Activated naive CD4-positive, alpha-beta T cell treated with anti-CD3 and anti-CD28 coated beads, Interleukin-2, amount 10 ng/mL, durations not matched to agents 7 days and 5 days (primary cell): ENCODE measurements at places on chromosomes 1 and 21.

DNA sequence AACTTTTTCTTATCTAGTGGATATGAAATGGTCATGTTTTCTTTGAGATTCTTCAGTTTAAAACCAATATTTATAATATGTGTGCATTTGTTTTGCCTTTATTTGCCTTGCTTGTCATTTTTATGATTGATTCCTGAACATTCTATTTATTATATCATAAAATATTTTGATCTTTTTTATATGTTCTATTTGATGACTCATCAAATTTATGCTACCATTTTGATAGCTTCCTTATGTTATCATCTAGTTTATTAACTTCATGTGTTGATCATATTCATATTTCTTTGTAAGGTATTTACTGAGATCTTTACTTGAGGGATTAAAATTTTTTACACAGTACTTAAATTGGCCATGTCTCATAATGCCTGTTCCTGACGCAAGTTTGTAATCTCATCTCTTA, 1650.0 kb downstream of the AMY1C start:
- DNase-seq = no peak

DNA sequence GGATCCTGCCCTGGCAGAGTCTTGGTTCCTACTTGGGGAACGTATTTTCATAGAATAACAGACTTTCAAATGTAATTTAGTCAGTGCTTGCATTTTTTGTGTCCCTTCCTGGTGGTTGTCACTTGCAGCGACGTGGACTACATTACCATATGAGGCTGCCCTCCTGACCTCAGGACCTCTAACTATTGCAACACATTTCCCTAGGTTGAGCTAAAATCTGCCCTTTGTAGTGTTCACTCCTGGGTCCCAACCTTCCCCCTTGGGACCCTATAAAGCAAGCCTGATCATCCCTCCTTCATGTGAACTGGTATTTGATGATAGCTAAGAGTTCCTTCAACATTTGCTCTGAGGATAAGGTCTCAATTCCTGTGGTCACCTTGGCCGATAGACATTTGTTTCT, 95.6 kb upstream of the CACNA1E start:
- no peak for DNase-seq

DNA sequence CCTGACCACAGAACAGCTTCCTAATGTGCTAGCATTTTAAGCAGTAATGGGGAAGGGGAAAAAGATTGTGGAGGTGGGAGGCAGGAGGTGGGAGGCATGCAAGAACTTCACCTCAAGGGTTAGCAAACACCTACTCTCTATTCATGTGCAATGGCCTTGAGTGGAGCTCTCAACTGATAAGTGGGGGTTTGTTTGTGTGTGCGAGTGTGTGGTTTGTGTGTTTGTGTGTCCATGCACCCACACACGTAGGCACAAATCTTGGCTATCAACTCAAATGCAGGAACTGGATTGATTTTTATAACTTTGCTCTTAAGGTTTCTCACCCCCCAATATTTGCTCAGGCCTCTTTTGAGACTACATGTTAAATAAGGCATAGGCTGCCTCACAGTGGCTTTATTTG, 78.6 kb downstream of the SYT6 start:
- no peak for DNase-seq

DNA sequence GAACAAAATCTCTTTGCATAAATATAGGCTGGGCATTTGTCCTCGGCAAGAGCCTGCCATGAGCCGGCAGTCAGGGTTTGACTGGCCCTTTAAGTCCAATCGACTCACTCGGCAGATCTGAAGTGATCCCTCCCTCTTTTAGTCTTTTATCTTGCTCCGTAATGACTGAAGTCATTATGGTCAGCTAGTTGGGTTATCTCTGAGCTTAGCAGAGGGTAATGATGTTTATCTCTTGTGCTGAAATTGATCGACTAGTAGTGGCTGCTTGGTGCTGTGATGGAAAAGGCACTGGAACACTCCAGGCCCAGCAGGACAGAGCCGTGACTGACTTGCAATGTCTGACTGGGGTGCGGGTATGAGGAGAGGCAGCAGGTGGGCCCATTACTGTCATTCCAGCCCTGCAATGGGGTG, 468 bp upstream of the ABCA4 start:
- DNase-seq = no peak

DNA sequence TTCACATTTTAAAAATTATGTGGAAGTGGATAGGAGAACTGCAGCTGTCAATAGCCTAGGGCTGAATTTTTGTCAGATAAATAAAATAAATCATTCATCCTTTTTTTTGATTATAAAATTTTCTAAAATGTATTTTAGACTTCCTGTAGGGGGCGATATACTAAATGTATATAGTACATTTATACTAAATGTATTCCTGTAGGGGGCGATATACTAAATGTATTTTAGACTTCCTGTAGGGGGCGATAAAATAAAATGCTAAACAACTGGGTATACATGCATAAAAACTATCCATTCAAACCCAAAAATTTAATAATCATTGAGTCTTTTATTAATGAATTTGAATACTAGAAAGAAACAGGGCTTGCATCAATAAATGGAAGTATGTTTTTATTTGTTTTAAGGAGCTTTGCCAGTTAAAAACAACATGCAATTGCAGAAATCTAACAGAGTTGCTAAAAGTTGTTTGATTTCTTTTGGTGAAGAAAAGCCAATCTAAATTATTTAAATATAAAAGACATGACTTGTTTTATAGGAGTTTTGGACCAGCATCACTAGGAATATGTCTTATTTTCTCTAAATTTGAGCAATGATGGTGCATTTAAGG, 31.4 kb downstream of the CLCA1 start:
- DNase-seq = no peak

DNA sequence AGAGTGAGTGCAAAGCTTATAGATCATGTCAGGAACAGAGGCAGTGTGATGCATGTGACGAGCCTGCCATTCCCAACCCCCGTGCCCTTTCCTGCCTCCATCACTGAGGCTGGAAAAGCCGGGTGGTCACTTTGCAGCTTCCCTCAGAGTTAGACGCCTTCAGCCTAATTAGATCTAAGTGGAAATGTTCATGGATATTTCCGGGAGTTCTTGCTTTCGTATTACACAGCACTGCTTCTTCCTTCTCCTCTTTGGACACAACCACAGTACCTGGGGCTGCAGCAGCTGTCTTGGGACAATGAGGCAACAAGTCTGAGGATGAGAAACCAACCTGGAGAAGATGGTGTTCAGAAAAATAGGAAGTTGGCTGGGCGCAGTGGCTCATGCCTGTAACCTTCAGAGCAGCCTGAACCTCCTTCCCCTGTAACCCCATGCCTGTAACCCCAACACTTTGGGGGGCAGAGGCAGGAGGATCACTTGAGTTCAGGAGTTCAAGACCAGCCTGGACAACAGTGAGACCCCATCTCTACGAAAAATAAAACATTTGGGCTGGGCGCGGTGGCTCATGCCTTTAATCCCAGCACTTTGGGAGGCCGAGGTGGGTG, 24.5 kb downstream of the SERINC2 start:
- DNase-seq = no peak

GRCh38 chr1:78699813-78700212, 50.2 kb downstream of the IFI44 start:
- no peak for DNase-seq

- no peak for DNase-seq
Observed at GRCh38 chr1:109398343-109399225, 866 bp upstream of the SORT1 start.

GRCh38 chr1:94385308-94385929, 32.8 kb upstream of the ABCD3 start:
- no peak for DNase-seq

- peak; percentile 40 for DNase-seq
Observed at GRCh38 chr1:54806931-54807611, 5.9 kb upstream of the TTC22 start.

GRCh38 chr1:62746086-62746808, 37.7 kb upstream of the ATG4C start:
- no peak for DNase-seq

GRCh38 chr1:161072751-161073449, 3.2 kb upstream of the ARHGAP30 start:
- no peak for DNase-seq

DNA sequence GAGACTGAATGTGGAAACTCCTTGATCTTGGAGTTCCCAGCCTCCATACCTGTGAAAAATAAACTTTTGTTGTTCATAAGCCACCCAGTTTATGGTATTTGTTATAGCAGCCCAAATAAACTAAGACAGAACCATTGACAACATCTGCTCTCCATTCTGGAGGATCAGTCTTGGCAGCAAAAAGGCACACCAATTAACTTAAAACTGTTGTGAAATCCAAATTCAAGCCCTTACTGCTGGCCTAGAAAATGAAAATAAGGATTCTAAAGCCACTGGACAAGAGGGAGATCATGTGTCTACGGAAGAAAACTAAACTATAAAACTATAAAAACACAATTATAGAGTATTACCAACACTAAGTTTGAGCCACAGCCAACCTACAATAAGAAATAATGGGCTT, 172.1 kb upstream of the RNPC3 start:
- no peak for DNase-seq

DNA sequence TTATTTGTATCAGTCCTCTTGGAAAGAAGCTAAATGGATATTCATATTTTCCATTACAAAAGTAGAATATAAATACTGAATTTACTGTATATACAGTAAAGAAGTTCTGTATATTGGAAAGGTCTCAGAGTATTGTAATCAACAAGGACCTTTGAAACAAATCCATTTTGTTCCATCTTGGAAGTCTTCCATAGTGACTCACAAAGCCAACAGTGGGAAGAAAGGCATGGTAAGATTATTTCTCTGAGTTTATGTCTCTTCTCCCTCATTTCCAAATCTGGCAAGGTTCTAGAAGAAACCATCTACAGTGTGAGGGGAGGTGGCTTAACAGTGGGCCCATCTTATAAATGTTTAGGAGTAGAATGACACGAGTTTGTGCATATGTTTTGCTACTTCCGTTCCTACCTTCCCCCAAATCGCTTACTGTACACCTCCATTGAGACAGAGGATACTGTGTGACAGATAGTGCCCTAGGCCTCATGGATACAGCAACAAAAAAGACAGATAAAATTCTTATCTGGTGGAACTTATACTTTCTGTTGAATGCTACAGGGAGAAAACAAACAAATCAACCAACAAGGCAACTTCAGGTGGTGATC, 22.1 kb upstream of the SSX2IP start:
- no peak for DNase-seq

- peak; percentile 67 for DNase-seq
Observed at GRCh38 chr1:17207966-17208418, 3.1 kb downstream of the PADI1 start.

- DNase-seq = no peak
Observed at GRCh38 chr1:80533775-80534334, 1266.9 kb upstream of the ADGRL2 start.

- DNase-seq = no peak
Observed at GRCh38 chr1:169488157-169488556, 2.4 kb upstream of the SLC19A2 start.

DNA sequence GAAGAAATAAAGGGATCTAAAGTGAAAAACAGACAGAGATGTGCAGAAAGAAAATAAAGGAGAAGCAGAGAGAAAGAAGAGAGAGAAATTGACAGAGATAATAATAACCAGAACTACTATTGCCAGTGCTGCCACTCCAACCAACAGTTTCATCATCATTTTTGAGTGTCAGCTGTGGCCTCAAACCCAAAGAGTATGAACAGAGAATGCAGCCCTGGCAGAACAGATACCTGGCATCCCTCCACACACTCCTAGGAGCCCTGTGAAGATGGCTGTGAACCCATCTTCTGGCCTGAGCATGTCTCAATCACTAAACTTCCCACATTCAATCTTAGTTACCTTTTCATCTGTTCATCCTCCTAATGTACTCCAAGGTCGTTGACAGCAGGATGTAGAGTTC, 385.8 kb upstream of the NFIA start:
- DNase-seq = no peak

- peak; percentile 70 for DNase-seq
Observed at GRCh38 chr21:29195981-29196669, 65.7 kb downstream of the MAP3K7CL start.

DNA sequence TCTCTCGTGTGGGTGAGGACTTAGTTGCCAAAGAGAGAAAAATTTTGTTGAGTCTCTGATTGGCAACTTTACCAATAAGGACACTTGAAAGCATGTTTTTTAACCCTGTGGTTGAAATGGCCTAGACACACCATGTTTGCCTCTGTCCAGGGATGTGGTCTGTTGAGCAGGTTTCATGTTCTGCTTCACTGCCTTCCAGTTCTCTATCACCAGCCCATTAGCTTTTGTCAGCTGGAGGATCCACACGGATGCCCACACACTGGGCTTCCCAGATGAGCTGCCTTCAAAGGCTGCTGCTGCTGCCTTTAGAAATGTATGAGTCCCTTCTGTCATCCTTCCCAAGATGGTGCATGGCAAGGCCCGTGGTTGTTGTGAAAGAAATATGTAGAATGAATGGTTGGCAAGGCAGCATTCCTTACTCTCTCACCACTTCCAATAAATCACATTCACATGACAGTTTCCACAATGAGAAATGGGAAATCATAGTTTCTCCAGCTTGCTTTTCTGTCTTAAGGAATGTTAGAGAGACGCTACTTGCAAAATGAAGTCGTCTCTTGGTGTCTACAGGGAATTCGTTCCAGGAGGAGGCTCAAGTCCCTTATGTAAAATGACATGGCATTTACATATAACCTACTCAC, 108.2 kb upstream of the SLC35F3 start:
- DNase-seq = no peak

- no peak for DNase-seq
Observed at GRCh38 chr1:197541411-197541810, 233.9 kb downstream of the DENND1B start.

GRCh38 chr1:151948506-151948905, 39.2 kb upstream of the THEM4 start:
- no peak for DNase-seq

DNA sequence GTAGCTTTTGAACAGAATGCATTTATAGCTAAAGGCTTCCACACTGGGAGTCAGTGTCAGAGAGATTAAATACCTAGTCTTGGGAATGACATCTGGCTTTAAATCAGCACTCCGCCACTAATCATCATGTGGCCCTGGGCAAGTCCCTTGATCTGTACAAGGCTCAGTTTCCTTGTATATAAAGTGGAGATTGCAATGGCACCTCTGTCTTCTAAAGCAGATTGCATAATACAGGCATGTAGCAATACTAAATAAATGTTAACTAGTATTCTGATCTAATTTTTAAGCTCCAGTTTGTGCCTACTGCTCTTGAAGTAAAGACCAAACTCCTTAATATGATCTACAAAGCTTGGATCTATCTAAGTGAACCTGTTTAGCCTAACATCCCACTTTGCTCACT, 249.4 kb downstream of the PLPP3 start:
- no peak for DNase-seq
